ENCODE measurements at places on chromosomes 5 and 9.
A peak's percentile ranks its signal among the peaks of the same experiment; 100 is the strongest.

DNA sequence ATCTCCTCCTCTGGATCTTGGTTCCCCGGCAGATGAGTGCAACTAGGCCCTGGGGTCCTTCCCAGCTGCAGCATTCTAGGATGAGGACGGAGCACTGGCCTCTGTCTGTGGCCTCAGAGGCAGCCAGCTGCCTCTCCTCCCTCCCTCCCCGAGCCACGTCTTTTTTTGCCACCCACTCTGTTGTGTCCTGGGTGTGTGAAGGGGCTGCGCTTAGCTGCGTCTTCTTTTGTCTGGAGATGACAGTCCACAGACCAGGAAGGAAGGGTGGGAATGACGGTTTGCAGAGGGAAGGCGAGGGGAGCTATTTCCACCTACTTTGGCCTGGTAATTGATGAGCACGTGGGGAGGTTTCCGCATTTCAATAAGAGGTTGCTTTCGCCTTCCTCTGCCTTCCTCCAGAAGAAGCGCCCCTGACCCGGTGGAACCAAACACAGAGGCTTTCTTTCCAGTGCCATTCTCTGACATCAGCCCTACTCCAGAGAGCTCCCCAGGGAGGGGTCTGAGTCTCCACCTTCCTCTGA, 34.5 kb upstream of the GABRP start:
- DNase-seq, result no peak

DNA sequence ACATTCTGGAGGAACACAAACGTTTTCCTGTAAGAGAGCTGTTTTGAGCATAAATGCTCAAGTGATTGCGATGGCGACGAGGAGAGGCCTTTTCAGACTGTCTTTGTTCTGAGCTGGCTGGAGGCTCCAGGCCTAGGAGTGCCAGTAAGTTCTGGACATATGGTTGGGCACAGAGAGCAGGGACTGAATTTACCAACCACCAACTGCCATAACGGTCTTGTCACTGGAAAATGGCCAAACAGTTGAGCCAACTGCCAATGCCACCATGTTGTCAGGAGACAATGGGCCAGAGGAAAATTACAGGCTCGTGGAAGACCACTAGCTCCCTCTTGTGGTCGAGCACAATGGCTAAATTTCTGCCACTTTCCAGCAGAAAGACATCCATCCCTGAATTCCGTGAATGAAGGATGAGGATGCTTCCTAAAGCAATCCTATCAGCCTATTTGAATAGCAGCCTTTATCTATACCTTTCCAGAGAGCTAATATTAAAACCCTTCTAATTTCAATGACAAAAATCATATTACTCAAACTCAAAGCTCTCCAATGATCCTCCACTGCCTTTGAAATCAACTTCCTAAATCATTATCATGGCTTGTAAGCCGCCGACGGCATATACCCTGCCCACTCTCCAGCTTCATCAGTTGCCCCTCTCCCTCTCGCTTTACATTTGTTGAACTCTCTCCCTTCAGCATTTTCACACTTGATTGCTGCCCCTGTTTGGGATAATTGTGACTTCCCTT, 66.9 kb upstream of the GLIS3 start:
- DNase-seq, result peak; percentile 6

DNA sequence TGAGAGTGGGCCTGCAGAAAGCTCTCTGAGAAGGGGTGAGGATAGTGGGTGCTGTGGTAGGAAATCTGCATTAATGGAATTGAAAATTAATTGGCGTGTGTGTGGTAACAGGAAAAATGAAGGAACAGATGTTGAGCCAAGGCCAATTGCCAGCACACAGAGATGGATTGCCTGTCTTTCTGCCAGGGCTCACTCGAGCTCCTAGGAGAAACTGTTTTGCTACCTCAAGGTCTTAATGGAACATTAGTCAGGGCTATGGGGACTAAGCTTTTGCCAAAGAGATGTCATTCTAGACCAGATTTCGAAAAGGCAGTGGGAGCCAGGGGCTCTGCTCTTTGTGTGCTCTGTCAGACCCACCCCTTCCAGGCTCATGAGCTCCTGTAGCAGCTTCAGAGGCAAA, 124.0 kb upstream of the EFNA5 start:
- DNase-seq, result no peak

DNA sequence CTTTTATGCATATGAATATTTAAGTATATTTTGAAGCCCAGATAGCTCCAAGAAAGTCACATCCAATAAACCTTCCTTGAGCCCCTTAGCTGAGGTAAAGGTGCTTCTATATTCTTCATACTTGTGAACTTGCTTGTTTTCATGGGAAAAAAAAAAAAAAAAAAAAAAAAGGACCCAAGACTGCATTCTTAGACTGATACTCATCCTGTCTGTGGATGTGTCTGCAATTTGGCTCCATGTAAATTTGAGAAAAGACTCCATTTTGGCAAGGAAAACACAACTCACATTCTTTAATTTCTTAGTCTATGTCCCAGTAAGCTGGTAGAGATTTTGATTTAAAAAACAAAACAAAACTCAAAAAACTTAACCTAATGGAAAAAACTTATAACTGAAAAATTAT, 238.3 kb downstream of the FBXL17 start:
- peak; percentile 4 for DNase-seq

GRCh38 chr9:75890472-75891276, at the start of gene PCSK5:
Gene PCSK5 (plus strand): TSS chr9:75890673. CDS start chr9:75891182, 509 bp downstream.
- peak; percentile 89 for DNase-seq

DNA sequence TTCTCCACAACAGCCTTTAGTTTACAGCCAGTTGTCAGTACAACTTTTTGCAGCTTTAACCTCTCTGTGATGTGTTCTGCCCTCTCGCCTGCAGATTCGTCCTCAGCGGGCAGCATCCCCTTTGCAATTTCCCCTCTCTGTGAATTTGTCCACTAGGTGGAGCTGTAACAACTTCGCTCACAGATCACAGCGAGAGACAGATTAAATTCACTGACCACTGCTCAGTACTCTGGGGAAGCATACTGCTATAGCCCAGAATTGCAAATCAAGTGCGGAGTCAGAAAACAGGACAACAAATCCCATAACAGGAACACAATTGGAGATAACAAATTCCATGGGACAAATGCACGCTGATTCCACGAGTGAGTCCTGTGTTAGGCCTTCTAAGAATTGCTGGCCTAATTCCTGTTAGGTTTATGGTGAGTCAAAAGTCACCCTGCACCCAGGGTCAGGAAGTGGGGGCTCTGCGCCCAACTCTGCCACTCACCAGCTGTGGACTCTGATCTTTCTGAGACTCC, 2124.9 kb downstream of the MAT2B start:
- DNase-seq, result peak; percentile 58

- DNase-seq, result no peak
Measured at GRCh38 chr9:92190536-92190790, 75.2 kb upstream of the SPTLC1 start.

DNA sequence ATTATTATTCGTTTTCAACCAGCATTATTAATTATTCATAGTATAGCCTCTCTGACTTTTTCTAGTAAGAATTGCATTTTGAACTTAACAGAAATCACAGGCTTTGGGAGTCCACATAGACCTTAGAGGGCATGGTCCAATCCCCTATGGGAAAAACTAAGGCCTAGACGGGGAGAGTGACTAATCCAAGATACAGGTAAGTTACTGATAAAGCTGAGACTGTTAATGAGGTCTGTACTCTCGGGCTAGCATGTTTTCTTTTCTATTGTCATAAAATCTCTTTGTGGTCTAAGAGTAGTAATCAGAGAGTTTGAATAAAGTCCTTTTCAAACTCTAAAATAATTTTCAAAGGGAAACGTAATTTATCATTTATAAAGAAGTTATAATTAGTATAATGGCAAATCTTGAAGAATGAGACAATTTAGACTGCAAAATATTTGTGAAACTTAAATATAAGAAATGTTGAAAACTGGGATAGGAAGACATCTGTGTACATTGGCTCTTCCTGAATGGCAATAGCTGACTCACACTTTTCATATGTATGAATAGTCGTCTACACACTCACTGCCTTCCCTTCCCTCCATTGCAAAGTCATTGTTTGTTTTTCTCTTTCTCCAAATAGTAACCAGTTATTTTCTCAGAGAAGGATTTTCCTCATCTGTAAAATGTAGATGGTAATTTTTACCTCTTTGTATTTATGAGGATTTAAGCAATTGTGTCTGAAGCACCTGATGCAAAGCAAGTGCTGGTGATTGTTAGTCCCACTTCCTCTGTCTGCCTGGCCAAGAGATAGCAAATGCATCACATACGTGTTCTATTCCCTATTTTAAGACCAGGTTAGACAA, 207.9 kb upstream of the CD180 start:
- DNase-seq, result peak; percentile 60

DNA sequence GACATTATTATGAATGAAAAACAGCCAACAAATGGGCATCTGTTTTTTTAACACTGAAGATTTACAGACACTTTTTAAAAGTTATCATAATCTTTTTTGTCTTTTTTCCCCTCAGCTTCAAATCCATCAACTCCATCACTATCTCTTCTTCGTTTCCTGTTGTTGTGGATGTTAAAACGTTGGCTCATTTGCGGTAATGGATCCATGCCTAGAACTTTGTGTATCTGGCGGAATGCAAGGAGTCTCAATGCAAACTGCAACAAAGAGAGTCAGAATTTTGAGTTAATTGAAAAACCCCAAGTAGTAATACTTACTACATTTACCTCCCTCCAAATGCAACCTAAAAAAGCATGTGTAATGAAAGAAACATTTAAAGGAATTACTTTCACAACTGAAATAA, 42.9 kb upstream of the MTMR12 start:
- DNase-seq, result no peak

- no peak for DNase-seq
Measured at GRCh38 chr5:126682856-126683255, 82.1 kb downstream of the PHAX start.

DNA sequence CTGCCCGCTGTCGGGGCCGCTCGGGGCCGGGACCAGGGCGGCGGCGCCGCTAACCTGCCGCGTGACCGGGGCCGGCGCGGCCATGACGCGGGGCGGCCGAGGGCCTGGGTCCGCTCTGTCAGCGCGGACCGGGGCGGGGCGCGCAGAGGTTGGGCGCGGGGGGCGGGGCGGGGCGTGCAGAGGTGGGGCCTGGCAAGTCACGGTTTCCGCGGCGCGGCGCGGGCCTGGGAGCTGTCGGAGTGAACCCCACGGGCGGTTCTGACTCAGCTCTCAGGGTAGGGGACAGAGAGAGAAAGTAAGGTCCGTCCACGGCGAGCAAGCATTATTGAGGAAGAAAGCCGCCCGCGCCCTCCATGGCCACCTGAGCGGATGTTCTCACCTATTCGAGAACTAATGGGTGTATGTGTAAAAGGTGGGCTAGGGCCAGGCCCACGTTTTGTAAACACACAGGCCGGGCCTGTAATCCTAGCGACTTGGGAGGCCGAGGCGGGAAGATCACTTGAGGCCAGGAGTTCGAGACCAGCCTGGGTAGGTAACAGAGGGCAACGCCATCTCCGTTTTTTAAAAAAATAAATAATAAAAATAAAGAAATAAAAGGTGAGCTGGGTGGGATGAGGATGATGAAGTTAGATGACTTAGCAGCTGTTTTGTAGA, at the start of gene PRXL2C:
PRXL2C (minus strand) TSS at position 120 of the 654 bp plus-strand sequence; CDS start at position 84, 36 bp downstream.
- DNase-seq, result peak; percentile 75

- DNase-seq, result no peak
Measured at GRCh38 chr9:4973902-4974301, 11.2 kb upstream of the JAK2 start.

DNA sequence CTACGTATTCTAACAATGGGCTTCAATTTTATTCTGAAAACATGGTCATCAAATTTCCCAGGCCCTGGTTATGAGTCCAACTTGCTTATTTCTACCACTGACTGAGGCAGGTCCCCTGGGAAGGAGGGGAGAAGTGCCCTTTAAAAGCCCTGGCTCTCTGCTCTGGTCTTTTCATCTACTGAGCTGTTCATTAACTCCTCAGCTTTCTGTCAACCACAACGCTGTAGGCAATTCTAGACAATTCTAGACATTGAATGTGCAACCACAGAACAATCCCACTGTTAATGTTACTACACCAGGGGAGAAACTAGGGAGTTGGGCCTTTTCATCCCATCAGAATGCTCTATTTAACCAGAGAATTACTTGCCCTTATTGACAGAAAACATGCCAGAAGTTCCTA, 10.0 kb downstream of the MOCS2 start:
- DNase-seq, result no peak

DNA sequence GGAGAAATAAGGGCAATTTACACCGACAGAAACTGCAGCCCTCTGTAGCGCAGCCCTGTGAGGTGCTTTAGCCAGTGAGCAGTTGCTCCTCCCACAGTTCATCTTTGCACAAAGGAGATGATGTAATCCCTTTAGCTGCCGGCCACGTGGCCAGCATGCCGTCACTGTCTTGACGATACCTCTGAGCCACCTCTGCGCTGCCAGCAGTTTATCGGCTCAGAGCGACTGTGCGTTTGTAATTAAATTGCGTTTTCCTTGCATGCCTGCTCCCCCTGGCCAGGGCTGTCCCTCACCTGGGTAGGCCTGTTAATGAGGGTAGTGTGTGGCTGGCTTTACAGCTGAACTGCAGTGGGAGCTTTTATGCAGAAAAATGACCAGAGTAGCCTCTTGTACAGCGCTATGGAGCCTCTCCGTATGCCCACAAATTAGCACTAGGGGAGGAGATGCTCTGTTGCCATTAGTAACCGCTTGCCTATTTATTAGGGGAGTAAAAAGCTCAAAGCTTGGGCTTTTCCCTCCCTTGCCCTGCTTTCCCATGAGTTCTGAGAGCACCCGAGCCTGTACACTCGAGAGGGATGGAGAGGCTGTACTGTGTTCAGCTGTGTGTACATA, 107.0 kb downstream of the TRIO start:
- no peak for DNase-seq

GRCh38 chr9:2018162-2018643, 3.1 kb downstream of the SMARCA2 start:
- peak; percentile 1 for DNase-seq

DNA sequence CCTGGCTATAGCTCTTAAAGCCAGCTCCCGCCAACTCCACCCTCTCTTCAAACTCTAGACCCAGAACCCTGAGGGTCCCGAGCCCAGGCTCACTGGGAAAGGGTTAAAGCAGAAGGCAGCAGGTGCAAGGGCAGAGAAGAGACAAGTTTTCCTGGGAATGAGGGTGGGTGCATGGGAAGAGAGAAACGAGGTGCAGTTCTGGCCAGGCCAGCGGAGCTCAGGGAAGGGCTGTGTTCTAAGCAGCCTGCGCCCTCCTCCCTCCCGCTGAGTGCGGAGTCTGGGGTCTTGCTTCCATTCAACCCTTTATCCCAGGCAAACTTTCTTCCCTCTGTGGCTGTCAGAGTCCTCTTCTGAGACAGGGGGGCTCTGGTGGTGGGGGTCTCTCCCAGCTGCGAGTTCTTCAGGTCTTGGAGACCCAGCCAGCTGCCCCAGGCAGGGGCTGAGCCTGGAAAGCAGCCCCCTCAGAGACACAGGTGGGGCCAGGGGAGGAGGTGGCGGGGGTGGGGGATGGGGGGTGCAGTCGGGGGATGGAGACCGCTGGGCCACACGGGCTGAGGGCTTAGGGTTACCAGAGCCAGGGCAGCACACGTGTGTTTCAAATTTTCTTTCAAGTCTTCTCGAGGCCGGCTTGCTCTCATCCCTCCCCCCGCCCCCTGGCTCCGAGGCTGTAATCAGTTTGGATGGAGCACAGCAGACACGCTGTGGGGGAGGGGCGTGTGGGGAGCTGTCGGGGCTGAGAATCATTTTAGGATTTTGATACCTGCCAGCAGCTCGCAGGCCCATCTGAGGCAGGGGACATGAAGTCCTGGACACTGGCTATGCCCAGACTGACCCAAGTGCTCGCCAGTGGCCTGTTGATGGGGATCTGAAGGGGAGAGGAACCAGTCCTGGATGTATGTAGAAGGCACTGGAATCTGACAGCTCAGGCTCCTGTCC, 169.6 kb upstream of the SMIM23 start:
- DNase-seq, result no peak

- peak; percentile 84 for DNase-seq
Measured at GRCh38 chr5:176541338-176542134, 4.3 kb upstream of the RNF44 start.

GRCh38 chr9:134602547-134603362, 38.8 kb upstream of the COL5A1 start:
- peak; percentile 34 for DNase-seq
